ENCODE measurements at places on chromosomes 7 and 10.
A peak's percentile ranks its signal among the peaks of the same experiment; 100 is the strongest.

DNA sequence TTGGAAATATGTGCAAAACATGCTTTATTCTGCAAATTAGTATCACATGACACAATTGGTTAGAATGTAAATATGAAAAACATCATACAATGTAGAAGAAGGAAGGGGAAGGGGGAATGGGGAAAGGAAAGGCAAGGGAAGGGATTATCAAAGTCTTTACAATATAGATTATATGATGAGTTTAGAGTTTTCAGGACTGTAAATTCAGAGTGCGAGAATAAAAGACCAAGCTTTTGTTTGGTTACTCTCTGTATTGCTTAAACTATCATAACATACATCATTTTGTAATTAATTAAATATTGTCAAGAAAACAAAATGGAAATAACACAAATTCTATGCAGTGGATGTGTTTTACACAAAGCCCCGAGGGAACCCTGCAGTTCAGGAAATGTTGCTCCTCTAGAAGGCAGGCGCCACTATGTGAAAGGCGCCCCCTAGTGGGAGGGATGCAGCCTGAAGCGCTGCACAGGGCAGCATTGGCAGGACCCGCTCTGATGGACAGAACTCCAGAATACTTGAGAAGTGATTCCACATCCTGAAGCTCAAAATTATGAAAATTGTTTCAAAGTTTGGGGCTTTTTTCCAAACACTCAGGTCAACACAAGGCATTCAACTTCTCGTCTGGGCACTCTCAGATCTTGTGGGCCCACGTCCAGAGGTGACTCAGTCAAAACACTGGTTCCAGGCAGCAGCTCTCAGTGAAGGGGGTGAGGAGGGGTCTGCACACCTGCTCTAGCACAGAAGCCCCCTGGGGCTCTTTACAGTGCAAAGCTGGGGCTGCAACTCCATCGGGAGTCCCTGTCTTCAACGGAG lies 31.6 kb upstream of the TMEM254 start:
- DNase-seq = peak; percentile 55

DNA sequence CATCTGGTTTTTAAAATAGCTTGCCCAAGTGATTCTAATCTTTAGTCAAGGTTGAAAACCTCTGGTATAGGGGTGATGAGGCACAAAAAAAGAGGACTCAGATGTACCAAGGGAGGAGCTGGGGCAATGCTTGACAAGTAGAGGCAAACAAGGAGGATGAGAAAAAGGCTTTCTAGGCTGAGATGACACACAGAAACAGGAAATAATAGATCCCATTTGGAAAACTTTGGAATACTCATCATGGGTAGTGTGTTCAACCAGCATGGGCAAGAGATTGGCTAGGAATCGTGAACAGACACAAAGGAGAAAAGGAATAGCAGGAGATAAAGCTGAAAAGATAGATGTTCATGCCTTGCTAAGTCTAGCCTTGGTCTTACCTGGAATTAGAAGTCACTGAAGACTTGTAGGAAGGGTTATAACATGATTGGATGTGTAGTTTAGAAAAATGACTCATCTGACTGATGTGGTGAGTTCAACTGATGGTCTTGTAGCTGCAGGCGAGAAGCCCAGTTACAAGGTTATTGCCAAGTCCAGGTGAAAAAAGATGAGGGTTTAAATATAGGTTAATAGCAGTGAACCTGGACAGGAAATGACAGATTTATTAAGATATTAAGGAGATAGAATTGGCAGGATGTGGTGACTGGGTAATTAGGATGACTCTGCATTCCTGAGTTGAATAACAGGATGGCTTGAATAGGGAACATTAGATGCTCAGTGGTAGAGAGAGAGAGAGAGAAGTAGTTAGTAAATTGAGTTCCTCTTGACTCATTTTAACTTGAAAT lies 214.0 kb upstream of the LRGUK start:
- DNase-seq = peak; percentile 37

DNA sequence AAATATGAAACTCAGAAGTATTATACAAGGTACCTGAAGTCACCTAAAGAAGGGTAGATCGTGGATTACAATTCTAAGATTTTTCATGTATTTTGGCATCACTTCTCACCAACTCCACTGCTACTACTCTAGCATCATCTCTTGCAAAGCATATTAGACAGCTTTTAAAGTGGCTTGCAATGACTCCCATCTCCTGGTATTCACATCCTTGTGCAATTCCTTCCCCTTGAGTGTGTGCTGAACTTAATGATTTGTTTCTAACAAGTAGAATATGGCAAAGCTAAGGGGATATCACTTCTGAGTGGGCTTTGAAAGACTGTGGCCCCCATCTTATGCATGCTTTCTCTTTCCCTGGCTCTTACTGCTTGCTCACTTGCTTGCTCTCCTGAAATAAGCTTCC lies 280.2 kb downstream of the SNX13 start:
- peak; percentile 29 for DNase-seq

DNA sequence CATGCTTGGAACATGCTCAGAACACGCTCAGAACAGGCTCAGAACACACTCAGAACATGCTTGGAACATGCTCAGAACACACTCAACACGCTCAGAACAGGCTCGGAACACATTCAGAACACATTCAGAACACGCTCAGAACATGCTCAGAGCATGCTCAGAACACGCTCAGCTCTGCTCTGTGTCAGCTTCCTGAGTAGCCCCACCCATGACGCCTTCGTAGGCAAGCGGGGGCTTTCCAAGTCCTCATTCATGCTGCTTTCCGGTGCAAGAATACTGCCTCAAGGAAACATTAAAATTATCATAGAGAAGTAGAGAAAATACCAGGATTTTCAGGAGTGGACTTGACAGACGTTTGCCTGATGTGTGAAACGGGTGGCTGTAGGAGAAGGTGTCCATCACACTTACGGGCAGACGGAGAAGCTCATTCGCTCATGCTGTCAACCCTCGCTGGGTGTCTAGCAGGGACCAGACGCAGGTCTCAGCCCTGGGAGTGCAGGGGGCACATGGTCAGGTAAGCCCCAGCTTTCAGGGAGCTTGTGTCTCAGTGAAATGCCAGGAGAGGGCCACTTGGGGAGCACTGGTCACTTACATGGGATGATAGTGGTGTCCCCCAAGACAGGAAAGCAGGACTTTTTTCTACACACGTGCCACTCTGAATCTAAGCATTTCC lies 24.7 kb downstream of the EN2 start:
- no peak for DNase-seq

All from RPMI7951 (cell line).